ENCODE measurements at places on chromosomes 5 and 9.

GRCh38 chr9:109039539-109039938 is 26.2 kb upstream of the CTNNAL1 start:
- DNase-seq, result no peak

- DNase-seq, result no peak
Observed at GRCh38 chr9:13083963-13084528, 195.4 kb downstream of the MPDZ start.

DNA sequence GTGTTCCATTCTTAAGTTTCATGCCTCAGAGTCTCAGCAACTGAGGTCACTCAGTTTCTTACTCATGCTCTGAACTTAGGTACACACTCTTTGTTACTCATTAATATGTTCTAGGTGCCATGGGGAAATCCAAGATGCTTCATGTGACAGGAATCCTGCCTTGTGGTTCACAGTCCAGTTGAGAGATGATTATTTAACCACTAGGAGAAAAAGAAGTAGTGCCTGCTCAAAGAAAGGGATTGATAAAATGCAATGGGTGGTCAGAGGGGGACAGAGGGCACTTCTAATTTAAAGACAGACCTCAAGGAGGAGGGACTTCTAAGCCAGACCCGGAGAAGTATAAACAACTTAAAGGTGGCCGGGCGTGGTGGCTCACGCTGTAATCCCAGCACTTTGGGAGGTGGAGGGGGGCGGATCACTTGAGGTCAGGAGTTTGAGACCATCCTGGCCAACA is 69.0 kb downstream of the UGCG start:
- DNase-seq, result no peak

DNA sequence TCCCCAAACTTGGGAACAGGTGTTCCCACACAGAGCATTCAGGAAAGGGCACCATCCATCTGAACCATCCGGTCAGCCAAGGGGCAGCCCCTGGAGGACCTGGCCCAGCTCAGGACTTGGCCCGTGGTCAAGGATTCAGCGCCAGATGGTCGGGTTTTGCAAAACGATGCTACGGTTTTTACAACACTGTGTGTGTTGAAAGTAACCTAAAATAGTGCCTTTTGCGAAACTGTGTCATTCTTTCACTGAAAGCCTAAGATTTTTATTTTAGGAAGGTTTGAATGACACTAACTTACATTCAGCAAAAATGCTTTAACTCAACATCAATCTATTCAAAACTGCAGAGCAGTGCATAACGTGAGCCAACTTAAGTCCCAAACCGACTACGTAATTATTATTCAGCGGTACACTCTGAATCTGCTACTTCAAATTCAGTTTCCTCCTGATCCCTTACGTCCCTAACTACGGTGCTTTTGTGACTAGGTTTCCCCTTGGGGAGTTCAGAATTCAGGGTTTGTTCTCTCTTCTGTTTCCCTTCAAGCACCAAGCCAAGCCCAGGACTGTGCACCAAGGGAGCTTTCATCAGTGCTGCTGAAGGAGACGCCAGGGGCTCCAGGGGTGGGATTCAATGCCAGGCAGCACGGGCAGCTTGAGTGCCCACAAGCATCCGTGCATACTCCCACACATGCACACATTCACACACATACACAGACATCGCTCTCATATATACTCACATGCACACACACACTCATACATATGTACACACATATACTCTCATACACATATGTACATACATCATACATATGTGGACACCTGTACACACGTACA is 25.8 kb downstream of the LPCAT1 start:
- no peak for DNase-seq

DNA sequence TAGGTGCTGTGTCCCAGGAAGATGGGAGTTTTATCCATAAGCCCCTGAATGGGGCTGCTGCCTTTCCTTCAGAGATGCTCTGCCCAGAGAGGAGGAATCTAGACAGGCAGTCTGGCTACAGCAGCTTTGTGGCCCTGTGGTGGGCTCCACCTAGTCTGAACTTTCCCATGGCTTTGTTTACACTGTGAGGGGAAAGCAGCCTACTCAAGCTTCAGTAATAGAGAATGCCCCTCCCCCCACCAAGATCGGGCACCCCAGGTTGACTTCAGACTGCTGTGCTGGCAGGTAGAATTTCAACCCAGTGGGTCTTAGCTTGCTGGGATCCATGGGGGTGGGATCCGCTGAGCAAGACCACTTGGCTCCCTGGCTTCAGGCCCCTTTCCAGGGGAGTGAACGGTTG is 100.9 kb upstream of the DPYSL3 start:
- no peak for DNase-seq

DNA sequence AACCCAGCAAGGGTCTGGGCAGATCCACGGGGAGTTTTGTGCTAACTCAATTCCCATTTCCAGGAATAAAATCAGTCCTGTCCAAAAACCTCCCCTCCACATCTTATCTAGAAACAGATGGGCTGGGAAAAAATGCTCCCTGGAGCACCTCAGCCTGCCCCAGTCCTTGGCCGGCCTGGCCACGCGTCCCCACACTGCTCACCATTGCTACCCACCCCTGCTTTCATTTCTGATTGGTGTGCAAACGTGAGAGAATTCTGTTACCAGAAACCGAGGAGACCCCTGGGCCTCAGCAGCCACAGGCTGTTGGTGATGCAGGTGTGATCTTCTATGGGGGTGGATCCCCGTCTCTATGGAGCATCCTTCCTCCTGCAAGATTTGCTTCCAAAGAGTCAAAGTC is 38.0 kb upstream of the OLFM1 start:
- no peak for DNase-seq

DNA sequence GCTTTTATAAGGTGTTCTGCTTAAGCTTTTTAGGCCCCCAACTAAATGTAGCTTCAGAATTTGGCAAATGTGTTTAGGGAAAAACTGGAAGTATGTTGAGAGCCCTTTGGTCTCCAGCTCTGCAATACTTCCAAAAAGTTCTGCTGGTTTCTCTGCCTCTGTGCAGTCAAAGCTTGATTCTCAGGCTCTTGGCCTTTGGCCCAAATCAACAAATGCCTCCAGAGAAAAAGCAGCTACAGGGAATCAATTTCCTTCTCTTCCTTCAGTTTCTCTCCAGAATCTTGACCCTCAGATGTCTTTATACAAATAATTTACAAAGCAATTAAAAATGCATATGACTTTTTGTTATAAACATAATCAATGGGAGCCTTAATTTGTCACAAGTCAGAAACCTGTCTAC is 235.7 kb downstream of the COMMD10 start:
- no peak for DNase-seq

- DNase-seq, result no peak
Observed at GRCh38 chr9:120756531-120756930, 36.7 kb downstream of the FBXW2 start.

- no peak for DNase-seq
Observed at GRCh38 chr9:93210324-93210973, 26.5 kb downstream of the WNK2 start.

DNA sequence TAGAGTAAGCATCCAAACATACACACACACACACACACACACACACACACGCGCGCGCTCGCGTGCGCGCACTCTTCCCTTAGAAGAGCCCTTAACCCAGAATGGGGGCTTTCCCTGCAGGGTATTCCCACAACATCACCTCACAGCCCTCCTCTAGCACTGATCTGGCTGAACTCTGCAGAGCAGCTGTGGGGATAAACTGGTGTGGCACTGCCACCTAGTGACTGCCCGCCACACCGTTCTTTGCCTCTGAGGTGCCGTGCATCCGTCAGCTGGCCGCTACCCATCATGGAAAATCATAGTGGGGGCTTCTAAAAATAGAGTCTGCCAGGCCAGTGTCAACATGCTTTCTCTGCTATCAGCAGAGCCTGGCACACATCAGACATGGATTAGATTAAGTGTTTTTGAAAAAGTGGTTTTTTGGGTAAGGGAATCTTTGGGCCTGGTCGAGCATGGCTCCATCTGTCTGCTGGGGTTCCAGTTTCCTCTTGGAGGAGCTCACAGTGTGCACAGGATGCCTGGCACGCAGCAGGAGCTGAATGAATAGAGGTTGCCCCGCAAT is 88.1 kb downstream of the KCNN2 start:
- DNase-seq, result no peak

DNA sequence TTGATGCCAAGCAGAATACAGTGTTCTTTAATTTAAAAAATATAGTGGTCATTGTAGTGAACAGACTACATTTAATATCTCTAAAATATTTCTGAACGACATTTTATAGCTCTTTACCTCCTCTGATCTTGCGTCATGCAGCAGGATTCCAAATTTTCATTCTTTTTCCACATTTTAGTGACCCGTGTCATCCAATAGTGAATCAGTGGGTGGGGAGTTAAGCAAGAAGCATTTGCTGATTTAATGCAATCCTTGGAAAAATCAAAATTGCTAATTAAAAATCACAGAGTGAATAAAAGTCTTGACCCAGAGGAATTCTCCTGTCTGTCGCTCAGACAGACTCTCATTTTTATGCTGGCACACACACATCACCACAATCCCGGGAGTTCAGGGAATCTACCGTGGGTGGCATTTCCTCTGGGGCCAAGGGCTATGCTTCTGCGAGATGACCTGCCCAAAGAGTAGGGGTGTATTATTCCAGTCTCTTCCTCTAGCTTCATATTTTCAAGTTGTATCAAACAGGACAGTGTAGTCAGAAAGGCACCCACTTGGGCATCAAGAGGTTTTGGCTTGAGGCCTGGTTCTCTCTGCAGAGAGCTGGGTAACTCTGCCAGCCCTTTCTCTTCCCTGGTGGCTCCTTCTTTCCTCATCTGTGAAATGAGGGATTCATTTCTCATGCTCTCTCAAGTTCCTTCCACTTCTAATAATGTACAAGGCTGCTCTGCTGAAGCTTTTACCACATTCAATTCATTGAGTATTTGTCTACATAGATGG is 24.8 kb upstream of the OTP start:
- no peak for DNase-seq

DNA sequence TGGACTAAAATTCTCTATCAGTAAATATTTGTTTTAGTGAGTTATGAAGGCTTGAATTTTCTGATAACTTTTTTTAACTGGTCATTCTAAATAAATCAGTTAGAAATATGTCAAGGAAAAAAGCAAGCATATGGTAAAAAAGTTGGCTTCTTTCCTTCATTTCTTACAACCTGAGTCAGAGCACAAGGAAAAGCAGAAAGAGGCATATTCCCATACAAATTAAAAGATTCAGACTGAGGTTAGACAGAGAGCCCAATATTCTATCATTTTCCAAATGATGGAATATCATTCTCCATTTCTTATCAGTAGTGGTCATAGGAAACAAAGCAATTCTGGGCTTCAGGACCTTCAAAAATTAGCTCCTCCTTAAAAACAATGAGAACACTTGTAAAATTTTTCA is 732.1 kb downstream of the MAT2B start:
- DNase-seq, result no peak

DNA sequence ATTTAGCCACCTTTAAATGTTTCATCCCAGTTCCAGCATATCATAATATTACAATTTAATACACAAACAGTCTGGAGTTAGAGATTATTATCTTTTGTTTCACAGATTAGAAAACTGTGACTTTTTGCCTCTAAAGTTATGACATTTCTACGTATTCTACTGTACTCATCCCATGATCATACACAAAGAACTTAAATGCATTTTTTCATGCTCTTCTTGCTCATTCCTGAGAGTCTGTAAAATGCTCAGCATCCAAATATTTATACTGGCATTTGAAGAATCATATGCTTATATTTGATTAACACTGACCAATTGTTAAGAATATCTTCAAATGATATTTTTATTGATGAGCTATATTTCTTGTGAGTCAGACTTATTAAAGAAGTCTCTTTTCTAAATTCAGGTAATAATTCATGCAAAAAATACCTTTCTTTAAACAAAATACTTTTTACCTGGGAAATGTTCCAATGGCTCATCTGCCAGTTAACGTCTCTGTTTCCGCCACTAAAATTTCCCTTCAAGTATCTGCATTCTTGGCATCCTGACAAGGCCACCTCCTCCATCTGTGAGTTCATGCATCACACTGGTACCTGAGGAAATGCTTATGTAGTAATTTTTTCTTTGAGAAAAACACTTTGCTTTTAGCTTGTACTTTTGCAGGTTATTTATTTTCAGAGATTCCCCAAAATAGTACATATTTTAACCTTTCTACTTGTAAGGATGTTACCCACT is 139.6 kb upstream of the RASA1 start:
- DNase-seq, result no peak

DNA sequence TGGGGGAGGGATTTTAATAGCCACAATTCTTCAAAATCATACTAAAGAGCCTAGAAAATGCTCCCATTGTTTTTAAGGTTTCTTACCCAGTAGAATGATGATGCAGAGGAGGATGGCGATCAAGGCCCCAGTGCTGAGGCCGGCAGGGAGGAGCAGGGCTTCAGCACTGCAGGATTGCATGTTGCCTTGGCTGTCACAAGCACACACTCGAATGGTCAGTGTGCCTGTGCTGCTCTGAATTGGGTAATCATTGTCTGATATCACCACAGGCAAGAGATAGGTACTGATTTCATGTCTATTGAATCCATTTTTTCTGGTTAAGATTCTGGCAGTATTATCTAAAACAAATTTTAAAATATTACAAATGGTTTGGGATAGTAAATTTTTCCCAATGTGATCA is 153.3 kb downstream of the CDH10 start:
- no peak for DNase-seq

DNA sequence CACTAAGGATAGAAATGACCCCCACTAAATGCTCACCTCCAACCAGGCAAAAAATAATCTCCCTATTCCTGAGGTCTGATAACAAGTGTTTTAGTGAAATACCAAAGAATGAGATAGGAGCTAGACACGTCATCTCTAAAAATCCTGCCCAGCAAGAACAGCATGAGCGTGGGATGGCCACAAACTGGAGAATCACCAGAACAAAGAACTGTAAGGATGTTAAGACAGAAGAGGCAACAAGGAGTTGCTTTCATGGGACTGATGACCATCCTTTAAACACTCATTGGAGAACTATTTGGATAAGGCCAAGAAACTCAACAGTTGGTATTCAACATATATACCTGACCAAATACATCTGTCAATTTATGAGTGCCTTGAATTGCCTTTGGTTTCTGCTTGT is 113.7 kb downstream of the RASEF start:
- no peak for DNase-seq

DNA sequence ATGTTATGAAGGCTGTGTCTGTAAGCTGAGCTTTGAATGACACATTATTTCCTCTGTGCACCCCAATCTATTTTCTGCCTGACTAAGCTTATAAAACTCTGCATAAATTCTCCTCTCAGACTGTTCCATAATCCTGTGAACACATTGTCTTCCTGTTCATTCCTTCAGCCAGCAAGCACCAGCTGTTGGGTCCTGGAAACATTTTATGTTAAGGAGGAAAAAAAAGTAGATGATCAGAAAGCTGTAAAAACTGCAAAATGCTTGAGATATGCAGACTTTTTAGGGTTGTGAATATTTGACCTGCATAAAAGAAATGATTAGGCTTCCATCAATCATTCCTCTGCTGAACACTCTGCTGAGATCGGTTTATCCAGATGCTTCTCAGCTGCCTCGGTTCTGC is 1246.0 kb upstream of the DMAC1 start:
- peak; percentile 22 for DNase-seq

DNA sequence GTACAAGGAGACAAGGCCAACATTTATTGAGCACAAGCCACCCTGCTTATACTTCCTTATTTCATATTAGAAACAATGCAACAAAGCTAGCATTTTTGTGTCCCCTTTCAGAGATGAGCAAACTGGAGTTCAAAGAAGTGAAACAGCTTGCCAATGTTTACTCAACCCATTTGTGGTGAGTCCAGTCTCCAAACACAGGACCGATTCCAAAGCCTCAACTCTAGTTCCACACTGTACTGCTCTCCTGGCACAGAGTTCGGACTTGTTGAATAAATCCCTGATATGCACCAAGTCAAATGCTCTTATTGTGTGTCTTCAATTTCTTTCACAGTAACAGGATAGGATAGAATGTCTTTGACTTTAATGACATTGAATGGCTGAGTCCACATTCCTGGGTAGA is 604.8 kb upstream of the BRINP1 start:
- no peak for DNase-seq

GRCh38 chr9:117250610-117251215 is 164.1 kb downstream of the ASTN2 start:
- no peak for DNase-seq

Data from NCI-H2171 (cell line).